ENCODE measurements at places on chromosomes 6 and 20.
A peak's percentile ranks its signal among the peaks of the same experiment; 100 is the strongest.

DNA sequence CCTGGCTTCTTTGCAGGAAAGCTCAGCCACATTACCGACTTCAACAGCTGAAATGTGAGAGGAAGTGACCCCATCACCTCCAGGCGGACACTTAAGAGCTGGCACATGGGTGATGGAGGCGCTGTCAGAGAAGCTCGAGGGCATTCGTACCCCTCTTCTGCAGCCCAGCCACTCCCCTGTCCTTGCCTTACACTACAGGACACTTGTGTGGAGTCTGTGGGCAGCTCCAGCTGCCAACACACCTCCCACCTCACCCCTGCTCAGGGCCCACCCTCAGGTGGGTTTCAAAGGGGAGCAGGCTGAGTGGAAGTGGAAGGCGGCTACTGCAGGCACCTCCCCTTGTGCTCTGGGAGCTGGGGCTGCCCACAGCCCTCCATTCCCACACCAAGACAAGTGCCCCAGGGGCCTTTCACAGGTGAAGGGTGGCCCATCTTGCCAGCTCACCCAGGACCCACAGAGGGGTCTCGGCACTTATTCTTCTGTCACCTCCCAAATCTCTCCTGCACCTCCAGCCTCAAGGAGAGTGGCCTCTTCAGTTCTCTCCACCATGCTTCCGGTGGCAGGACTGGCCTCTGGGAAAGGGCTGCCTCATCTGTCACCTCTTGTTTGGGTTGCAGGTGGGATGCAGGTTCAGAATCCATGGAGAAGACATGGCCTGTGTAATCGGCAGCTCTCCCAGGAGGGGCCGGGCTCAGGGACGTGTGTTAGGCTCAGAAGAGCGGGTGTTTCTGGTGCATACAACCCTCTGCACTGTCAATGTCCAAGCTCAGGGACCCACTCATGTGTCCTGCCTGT is 49.8 kb downstream of the IRF4 start:
- no peak for DNase-seq

- DNase-seq = no peak
These were observed 364.6 kb downstream of the PREX1 start for GRCh38 chr20:48463096-48463720.

DNA sequence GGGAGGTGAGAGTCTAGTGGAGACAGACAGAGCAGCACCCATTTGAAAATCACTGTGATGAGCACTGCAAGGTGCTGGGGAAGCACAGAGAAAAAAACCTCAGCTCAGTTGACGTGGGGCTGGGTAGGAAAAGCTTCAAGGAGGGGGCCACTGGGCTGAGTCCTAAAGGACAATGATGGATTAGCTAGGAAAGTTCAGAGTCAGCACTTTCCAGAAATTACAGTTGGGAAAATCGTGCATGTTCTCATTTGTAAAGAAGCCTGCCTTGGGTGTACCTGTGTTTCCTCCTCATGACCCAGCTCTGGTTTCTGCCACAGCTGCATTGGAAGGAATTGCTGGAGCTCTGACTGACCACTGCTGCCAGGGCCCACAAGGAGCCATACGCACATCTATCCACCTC is 221.3 kb downstream of the FARS2 start:
- DNase-seq = no peak

DNA sequence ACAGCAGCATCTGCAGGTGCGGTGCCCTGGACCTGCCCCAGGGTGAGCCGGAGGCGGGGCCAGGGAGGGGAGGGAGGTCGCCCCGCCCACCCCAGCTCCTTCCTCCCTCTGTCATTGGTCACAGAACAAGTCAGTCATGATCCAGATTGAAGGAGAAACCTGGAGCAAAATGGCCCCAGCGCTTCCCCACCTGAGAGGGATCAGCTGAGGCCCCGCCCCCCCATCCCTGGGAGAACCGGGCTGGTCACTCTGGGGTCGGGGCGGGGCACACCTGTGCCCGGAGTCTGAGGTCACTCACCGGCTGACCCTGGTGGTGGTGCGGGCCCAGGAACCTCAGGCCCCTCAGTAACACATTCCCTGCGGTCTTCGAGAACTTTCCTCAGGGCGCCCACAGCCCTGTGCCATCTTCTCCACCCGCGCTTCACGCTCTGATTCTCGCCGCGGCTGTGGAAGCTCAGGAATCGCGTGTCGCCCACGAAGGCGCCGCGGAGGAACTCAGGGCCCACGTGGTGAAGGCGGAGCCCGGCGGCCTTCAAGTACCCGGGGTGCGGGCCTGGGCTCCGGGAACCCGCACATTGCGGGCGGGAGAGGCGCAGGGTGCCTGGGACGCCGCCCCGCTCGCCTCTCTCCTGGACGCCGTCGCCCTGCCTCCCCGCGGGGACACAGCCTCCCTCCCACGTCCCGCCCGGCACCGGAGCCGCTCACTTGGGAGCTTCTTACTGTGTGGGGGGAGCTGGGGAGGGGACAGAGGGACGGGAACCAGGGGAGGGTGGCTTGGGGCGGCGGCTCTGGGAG is 36.4 kb upstream of the HLA-C start:
- DNase-seq = peak; percentile 72

DNA sequence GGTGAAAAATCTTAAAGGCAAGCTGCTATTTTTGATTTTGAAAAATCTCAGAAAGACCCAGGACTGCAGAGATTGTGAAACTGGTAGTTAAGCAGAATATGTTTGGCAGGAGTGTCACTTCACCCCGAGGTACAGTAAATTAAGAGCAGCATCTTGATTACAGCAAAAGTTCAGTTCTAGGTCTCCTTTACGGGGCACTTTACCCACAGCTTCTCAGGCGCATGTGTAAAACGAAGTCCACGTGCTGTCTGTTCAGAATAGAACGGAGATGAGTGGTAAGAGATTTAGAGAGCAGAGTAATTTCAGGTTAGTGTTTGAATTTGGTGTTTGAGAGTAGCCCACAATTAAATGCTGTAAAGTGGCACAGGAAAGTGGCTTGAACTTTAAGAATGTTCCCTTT is 84.0 kb downstream of the FARS2 start:
- DNase-seq = no peak

DNA sequence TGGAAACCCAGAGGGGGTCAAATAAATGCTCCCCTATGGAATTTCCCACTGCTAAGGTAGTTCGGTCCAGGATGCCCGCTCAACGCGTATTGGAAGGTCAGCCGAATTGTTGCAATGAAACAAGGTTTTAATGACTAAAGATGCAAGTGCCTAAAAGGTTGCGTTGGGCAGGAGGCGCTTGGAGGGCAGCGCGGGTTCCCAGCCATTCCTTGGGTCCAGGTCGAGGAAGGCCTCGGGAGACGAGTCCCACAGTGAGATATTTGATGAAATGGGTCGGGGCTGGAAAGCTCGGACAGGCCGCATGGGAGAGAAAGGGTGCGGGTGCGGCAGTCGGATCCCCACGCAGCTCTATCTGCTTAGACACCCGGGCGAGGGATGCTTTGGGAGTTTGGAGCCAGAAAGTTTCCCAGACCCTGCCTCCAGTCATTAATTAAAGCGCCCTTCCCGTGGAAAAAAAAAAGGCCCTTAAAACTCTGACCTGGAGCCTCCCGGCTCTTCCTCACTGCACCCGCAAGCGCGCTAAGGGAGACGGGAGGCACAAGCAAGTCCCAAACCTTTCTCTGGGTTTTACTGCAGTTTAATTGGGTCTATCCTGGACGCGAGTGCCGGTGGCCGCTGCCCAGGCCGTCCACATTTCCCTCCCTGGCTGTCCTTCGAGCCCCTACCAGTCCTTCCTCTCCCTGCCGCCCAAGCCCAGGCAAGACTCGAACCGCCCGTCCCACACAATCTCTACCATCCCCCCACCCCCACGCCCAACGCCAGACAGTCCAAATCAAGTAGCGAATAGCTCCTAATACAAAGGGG is 24.2 kb downstream of the TFAP2A start:
- no peak for DNase-seq

DNA sequence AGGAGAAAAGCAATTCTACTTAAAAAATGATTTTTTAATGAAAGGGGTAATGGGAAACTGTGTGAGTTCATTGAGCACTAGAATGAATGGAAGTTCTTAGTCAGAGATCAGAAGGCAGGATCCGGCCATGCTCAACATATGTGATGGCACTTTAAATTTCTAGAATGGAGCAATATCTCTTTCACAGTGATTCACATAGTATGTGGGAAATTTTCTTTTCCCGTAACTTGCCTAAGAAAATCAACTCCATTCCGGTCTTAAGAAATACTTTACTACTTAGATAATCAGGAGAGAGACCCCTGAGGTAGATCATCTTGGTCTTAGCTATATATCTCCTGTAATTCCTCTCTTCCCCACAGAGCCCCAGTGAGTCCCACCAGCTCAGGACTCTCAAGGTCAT is 131.8 kb downstream of the SCML4 start:
- no peak for DNase-seq

DNA sequence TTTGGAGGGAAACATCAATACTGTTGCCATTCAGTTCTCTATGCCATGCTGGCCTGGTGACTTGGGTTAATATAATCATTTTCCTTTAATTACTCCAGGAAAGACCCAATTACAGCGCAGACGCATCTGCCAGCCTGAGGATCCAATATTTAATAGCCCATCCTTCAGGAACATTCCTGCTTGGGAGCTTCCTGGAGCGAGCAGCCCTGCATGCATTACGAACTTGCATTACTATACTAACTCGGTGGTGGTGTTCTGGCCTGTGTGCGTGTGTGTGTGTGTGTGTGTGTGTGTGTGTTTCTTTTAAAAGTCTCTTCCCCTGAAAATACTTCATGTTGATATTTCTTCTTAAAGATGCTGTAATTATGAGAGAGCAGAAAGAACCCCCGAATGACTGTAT is 26.5 kb downstream of the PMEPA1 start:
- no peak for DNase-seq

DNA sequence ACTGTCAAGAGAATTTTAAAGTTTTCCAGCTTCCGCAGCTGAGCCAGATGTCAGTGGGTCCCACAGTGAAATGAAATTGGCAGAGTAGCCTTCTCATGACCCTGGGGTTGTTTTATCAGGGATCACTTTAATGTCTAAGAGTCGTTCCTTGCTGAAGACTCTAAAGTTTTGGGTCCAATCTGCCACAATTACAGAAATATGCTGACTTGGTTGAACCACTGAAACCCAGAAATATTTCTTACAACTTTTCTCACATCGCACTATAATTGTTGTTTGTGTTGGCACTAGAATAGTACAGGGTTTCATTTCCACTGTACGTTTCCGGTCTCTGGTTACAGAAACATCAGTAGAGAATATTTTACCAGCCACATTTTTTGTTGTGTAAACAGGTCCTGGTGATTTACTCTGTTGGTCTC is 109.0 kb downstream of the HMGCLL1 start:
- DNase-seq = no peak

- no peak for DNase-seq
These were observed 14.1 kb upstream of the TENT5A start for GRCh38 chr6:81766482-81767069.

DNA sequence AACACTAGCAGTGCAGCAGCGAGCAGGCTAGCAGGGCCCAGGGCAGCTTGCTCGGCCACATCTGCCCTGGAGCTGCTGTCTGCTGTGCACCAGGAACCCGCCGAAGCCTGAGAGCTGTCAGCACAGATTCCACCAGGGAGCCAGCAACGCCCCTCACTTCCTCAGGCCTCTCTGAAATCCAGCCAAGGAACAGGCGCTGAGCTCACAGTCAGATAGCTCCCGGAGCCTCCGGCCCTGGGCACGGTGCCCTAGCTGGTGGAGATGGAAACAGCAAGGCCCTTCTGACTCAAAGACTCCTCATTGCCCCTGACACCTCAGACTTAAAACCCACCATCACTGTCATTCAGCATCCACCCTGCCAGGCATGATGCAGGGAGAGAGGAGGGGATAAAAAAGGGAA is 839.4 kb downstream of the MAFB start:
- DNase-seq = no peak

DNA sequence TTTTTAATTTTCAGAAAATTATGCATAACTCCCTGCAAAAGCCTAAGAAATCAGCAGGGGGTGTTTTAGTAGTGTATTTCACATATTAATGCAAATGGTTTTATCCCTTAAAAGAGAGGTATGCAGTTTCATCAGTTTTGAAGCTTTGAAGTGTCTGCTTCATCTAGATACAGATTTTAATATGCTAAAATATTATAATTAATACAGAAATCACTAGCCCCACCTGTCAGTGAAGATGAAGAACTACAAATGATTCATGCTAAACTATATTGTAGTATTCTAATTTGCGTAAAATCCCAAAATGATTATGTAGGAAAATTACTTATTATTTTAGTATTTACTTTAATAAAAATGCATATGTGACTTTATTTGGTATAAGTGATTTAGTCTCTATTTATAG is 2.9 kb upstream of the TFB1M start:
- peak; percentile 15 for DNase-seq

DNA sequence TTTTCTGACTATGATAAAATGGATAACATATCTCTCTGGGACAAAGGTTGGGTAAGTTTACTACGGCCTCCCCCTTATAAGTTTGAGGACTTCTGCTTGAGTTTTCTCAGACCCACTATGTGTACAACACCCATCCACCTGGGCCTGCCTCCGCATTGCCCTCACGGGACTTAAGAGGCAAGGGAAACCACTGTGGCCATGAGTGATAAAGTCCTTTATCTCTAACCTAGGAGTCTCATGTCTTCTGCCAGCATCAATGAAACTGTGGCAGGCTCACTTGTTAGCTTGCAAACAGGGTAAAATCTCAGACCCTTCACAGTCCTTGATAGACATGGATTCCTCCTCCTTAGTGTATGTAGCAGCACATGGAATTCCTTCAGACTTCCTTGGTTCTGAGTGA is 173.4 kb upstream of the MYLIP start:
- no peak for DNase-seq

GRCh38 chr6:140372064-140372463 is 997.6 kb upstream of the CITED2 start:
- DNase-seq = no peak

DNA sequence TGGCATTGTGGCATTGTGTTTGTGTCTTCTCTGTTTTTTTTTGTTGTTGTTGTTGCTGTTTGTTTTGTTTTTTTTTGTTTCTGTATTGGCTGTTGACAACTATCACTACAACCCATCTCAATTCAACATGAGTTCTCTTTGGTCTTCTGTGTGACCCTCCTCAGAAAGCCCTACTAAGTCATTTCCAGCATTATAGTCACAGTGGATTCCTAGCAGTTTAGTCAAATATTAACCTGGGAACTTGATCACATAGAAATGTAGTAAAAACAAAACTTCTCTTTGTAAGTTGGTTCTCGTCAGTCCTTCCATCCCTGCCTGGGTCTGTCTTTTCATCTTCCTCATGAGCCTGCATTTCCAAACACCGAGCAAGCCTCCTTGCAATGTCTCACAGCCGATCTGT is 16.8 kb downstream of the SLC17A2 start:
- no peak for DNase-seq

DNA sequence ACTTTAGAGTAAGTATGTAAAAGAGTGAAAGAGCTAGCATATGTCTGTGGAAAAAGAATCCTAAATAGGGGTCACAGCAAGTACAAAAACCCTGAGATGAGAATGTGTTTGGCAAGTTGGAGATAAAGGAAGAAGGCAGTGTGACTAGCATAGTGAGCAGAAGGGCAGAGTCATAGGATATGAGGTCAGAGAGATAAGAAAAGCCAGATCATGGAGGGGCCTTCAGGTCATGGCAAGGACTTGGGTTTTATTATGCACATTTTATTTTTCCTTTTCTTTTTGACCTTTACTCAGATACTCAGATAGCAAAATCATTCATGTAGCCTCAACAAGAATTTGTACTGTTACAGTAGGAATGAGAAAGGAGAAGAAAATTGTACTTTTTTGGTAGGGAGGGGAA is 138.0 kb downstream of the GJA1 start:
- no peak for DNase-seq
